Activated effector memory CD4-positive, alpha-beta T cell treated with anti-CD3 and anti-CD28 coated beads, Interleukin-2, amount 50 U/mL, for 16 hours (primary cell): ENCODE measurements at places on chromosomes 12 and 14.

DNA sequence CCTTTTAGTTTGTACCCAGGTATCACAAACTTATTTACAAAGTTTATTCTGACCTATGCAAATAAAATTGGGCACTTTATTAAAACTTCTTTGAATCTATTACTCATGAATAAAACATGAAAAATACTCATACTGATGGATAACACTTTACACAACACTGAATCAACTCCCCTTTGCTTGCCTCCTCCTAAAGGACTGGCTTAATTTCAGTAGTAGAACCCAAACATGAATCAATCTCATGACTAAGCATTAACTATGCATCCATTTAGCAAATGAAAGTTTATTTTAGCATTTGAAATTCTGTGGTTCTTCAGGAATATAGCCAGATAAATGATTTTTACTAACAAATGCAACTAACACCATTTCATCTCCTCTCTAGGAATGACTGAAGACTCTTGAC, 32.4 kb downstream of the DENND5B start:
- no peak for DNase-seq

DNA sequence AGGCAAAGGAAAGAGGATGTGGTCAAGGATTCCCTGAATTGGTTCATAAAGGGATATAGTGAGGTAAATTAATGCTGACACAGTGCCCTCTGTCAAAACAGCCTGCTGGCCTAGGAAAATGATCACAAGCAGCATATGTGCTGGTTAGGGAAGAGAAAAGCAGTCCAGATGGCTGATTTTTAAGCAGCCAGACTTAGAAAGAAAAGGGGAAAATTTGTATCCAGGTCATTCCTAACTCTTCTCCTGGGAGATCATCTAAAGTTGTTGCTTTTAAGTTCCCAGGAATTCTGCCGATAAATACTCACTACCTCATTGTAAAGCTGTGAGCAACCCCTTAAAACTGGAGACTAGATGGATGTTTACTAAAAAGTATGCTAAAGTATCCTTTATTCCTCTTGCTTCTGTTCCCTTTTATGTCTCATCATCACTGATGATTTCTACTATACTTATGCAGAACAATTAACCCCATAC, 46.4 kb upstream of the CNOT2 start:
- DNase-seq = no peak

GRCh38 chr12:105449431-105449830, 118.9 kb downstream of the C12orf75 start:
- DNase-seq = no peak

GRCh38 chr12:98355322-98355721, 160.1 kb upstream of the TMPO start:
- no peak for DNase-seq

DNA sequence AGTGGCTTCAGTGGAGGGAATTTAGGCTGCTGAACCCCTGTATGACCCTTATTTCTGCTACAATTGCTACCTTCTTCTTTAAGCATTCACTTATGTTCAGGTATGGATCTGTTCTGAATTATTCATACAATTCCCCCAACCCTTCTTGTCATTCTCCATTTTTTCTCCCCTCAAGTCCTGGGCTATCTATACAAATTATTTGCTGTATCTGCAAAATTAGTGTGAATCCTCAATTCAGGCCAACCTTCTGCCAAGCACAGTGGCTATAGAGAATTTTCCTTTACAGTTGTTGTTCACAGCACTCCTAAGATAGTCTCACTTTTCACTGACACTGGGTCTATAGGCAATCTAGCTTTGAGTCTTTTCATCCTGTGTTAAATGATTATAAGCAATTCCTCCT, 119.2 kb upstream of the CNTN1 start:
- DNase-seq = no peak

DNA sequence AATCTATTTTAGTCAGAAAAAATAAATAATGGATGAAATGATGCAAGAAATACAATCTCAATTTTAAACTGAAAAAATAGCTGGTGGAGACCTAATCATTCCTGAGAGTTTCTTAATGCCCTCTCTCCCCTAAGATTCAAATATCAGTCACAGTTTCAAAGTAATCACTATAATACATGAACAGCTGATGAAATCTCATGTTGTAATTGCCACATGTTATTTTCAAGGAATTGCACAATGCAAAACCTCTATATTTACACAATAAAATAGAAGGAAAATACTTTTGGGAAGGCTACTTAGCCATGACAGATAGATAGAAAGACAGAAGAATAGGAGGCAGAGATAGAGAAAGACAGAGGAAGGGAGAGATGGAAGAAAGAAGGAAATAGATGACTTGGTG, 18.2 kb downstream of the IFNG-AS1 start:
- no peak for DNase-seq
